Amniotic epithelial cell (primary cell): ENCODE measurements at places on chromosomes 2 and 18.
A peak's percentile ranks its signal among the peaks of the same experiment; 100 is the strongest.

DNA sequence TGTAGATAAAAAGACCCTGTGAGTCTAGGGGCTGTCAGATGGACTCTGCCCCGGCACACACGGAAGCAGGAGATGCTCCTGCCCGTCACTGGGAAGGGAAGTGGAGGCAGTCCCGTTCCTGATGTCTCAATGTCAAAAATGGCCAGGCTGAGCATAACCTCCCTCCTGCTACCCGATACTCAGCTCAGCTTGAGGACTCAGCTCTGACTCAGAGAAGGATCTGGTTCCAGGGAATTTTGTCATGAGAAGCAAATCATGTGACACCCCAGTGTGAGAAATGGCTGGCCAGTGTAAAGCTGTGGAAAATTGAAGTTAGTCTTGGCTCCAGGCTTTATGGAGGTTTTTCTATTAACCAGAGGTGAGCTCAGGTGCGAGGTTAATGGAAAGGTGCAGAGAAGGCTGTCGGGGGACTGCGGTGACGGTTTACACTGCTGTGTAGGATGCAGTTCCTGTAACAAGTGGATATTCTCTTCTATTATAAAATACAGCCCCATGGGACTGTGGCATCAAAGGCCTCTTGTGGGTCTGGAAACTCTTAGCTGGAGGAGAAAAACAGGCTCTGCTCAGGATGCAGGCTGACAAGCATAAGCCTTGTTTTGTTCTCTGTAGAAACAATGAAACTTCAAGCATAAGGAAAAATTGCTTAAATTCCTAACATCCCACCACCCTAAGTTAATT is 24.7 kb upstream of the AGAP1 start:
- DNase-seq, result peak; percentile 49

DNA sequence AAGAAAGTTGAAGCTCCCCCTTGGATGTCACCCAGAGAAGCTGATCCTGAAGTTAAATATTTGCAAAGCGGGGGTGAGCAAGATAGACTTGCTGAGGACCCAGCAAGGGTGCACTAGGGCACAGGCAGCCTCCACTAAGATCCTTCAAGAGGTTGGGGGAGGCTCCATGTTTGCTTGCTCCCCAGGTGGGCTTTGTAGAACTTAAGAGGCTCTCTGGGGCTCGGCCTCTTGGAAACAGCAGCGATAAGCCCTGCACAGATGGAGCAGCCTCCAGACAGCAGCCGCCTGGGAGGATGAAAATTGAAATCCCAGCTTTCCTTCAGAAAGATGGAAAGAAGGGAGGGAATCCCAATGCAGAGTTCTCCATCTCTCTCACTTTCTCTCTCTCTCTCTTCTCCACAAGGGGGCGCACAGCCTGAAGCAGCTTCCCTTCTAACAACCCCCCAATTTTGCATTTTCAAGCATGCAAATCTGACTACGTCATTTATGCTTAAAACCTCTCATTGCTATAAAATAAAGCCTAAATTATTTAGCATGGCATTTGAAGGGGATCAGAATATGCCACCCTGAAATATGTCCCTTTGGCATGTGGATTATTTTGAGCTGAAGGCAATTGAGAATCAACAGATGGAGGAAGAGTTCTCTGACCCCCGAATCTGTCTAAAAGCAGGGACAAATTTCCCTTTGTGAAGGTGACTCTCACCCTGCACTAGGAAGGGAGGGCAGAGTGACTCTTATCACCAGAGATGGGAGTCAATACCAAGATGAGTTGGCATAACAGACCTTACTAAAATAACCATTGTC is 185.7 kb upstream of the KLHL29 start:
- DNase-seq, result no peak

- DNase-seq, result no peak
Measured at GRCh38 chr2:237956402-237956736, 10.4 kb upstream of the UBE2F start.

- no peak for DNase-seq
Measured at GRCh38 chr2:239234191-239235175, 166.3 kb downstream of the HDAC4 start.

- DNase-seq, result no peak
Measured at GRCh38 chr18:346600-346999, 78.8 kb upstream of the THOC1 start.

- peak; percentile 53 for DNase-seq
Measured at GRCh38 chr18:68519336-68519735, 195.6 kb downstream of the TMX3 start.

DNA sequence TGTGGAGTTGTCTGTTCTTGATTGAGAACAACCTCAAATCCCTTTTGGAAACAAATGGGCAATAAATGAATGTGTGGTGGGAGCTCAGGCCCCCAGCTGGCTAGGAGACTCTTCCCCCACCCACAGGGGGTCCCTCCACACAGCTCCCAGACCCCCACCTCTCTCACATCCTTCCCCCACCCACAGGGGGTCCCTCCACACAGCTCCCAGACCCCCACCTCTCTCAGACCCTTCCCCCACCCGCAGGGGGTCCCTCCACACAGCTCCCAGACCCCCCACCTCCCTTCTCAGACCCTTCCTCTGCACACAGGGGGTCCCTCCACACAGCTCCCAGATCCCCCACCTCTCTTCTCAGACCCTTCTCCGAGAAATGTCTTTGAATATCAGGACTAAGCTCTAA is 79.0 kb upstream of the CTDP1 start:
- DNase-seq, result no peak
